Activated CD4-positive, alpha-beta T cell treated with anti-CD3 and anti-CD28 coated beads, Interleukin-2, amount 50 U/mL, for 1 hour (primary cell): ENCODE measurements at places on chromosomes 3 and 15.

DNA sequence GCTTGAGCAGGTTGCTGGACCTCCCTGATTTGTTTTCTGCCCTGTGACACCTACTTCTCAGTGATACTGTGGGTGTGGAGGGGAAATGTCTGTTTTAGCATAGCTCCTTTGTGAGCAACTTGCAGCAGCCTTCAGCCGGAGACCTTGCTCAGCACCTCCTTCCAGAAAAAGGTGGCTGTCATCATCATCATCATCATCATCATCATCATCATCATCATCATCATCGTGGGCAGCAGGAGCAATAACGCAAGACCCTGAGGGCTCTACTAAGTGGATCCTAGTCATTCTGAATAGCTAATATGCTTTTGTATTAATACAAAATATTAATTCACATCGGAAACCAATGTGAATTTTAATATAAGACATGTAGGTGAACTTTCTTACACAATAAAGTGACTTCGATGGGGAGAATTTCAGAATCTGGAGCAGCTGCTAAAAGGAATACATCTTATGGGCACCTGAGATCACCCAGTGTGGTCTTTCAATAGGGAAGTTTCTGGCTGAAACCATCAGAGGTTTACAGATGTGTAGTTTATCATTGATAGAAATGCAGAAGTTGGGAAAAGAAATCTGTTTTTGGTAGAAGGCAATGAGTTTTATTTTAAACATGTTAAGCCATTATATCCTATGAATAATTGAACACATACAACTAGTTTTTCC lies 8.6 kb downstream of the GABRR3 start:
- DNase-seq: no peak

DNA sequence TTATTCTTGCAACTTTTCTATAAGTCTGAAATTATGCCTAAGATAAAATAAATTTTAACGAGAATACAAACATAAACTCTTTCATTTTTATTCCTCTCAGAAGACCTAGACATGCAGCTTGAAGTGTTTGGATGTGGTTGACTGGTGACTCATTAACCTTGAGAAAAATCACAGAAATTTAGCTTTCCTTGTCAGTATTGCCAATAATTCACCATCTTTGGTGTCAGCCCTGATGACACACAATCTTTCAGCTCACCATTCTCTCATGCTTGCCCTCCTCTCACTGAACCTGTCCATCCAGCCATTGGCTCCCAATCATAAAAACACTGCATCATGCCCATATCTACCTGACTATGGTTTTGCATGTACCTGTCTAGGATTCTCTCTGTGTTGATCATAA lies 22.6 kb upstream of the TNFAIP8L3 start:
- DNase-seq: no peak

GRCh38 chr15:43251185-43251870 lies 15.4 kb downstream of the TGM5 start:
- no peak for DNase-seq

- no peak for DNase-seq
Measured at GRCh38 chr3:172600644-172601065, 77.4 kb upstream of the TNFSF10 start.

DNA sequence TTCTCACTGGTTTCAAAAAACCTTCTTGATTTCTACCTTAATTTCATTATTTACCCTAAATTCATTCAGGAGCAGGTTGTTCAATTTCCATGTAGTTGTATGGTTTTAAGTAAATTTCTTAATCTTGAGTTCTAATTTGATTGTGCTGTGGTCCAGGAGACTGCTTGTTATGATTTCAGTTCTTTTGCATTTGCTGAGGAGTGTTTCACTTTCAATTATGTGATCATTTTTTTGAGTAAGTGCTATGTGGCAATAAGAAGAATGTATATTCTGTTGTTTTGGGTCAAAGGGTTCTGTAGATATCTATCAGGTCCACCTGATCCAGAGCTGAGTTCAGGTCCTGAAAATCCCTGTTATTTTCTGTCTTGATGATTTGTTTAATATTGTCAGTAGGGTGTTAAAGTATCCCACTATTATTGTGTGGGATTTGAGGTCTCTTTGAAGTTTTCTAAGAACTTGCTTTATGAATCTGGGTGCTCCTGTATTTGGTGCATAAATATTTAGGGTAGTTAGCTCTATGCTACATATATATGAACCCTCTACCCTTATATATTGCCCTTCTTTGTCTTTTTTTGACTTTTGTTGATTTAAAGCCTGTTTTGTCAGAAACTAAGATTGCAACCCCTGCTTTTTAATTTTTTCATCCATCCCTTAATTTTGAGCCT lies 158.4 kb upstream of the TPRG1 start:
- no peak for DNase-seq

GRCh38 chr3:123682781-123683504 lies 98.1 kb upstream of the HACD2 start:
- no peak for DNase-seq

DNA sequence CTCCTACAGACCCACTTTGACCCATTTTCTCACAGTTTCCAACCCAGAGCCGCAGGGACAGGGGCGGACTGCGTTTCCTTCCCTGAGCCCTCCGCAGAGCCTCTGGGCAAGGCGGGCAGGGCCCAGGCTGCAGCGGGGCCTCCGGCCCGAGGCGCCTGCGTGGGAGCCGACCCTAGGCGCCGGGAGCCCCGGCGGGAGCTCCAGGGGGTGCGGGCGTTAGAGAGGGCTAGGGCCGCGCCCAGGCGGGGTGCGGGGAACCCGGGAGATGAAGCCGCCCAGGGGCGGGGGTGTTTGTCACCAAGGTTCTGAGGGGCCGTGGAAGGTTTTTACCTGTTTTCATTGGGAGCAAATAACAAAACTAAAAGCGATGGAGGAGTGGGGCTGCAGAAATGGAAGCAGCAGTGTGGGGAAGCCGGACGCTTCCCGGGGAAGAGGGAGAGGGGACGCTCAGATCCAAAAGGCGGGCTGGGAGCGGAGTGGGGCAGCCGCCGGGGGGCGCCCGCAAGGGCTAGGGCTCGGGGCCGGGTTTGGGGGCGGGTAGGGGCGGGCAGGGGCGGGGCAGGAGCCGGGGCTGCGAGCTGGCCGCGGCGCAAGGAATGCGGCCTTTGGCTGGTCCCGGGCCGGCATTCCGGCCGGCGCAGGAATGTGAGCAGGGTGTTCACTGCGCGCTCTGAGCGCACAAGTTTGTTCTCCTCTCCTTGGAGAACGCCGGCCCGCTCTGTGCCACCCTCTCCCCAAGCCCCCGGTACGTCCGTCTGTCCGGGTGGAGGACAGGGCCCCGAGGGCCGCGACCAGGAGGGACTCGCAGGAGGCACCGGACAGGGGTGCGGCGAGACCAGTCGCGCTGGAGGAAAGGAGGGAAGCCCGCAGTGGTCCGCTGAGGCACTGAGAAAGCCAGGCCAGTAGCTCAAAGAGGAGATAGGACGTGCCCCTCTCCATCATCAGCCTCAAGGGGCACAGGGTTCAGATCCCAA lies 61.1 kb downstream of the AMOTL2 start:
- no peak for DNase-seq

DNA sequence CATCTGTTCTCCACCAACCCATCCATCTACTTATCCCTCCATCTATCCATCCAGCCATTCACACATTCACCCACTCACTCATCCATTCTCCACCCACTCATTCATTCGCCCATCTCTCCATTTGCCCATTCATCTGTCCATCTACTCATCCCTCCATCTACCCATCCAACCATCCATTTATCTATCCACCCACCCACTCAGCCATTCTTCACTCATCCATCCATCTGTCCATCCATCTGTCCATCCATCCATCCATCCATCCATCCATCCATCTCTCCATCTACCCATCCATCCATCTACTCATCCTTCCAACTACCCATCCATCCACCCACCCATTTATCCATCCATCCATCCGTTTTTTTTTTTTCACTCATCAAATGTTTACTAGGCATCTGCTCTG lies 13.9 kb downstream of the FAM3D start:
- DNase-seq: no peak

GRCh38 chr3:4722103-4722502 lies 229.0 kb downstream of the ITPR1 start:
- no peak for DNase-seq

DNA sequence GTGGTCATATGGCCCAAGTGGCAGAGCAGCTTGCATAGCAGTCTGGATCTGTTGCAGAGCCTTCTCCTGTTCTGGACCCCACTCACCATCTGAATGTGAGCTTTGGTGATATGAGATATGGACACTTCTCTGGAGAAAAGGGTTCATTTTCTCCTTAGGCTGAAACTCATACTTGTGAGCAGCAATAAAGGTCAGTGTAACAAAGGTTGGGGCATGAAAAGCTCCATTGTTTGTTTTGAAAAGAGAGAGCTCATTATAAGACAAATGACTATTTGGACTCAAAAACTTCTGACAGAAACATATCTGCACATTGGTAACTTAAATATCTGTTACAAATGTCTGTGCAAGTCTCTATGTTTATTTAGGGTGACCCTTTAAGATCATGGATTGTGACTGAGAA lies 517.3 kb downstream of the MFSD1 start:
- no peak for DNase-seq

GRCh38 chr3:142374687-142375086 lies 73.2 kb downstream of the XRN1 start:
- DNase-seq: no peak

- no peak for DNase-seq
Measured at GRCh38 chr15:25498835-25499234, 60.0 kb upstream of the UBE3A start.

DNA sequence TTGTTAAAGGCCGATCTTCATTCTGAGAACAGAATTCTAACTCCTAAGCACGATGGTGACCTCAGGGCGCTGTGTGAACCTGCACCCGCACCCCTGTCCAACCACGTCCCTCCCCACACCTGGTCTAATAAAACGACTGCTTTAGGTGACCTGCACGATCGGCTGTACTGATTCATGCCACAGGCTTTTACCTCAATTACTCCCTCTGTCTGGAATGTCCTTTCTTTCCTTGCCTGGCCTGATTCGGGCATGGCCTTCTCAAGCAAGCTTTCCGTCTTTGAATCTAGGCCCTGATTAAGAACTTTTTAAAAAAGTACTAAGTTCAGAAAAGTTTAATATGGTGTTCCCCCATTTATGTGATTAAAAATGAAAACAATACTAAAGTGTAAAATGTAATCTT lies 842 bp upstream of the U2SURP start:
- DNase-seq: no peak

- no peak for DNase-seq
Measured at GRCh38 chr15:58864602-58865424, 68.7 kb downstream of the SLTM start.

DNA sequence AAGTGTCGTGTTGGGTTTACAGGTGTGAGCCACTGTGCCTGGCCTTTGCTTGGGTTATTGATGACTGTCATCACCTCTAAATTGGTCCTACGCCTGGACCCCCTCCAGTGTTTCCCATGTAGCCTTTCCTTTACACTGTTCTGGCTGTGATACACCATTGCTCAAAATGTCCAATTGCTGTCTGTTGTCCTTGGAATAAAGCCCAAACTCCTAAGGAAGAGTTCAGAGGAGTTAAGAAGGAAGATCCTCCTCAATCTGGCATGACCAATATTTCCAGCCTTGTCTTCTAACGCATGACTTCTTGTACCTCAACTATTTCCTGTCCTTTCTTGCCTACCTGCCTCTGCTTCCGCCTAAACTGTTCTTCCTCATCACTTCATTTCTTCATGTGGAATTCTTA lies 113.1 kb downstream of the POLR2M start:
- DNase-seq: no peak

GRCh38 chr15:44861917-44862316 lies 94.6 kb upstream of the TERB2 start:
- no peak for DNase-seq

- DNase-seq: no peak
Measured at GRCh38 chr3:128270559-128271492, 117.5 kb downstream of the EEFSEC start.

GRCh38 chr3:1381647-1382036 lies 288.8 kb downstream of the CNTN6 start:
- no peak for DNase-seq

DNA sequence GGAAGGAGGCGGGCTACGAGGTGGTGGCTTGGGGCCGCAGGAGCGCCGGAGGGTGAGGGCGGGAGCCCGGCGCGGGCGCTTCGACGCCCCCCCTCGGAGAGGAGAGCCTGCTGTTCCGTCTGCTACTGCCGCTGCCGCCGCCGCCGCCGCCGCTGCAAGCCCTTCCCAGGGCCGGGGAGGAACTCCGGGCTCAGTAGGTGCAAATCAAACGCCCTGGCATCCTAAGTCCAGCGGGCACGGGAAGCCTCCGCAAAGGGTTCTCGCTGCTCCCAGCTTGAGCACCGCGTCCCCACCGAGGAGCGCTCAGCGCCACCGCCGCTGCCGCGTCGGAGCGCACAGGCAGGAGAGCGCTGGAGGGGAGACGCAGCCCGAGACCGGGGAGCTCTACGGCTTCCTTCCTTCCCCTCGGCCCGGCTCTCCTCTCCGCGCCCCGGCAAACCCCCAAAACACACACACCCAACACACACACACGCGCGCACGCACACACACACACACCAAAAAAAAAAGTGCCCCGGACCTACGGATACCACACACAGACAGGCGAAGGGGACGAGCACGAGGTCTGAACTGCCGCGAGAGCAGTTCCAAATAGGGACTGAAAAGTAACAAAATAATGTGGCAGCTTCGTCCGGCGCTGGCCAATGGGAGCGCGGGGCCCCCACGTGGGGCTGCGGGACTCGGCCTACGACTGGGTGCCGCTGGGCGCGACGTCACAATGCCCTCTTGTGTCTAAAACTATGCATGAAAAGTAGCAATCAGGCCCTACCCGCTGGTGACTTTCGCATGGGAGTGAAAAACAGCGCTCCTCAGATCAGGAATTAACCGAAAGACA lies at the start of gene TLE3:
Gene TLE3, minus strand, starts transcription at position 597 of the 832 bp plus-strand sequence. CDS start 1,119 bp downstream, outside the sequence.
- peak; percentile 98 for DNase-seq

- no peak for DNase-seq
Measured at GRCh38 chr3:36743826-36744225, 20.5 kb downstream of the DCLK3 start.

DNA sequence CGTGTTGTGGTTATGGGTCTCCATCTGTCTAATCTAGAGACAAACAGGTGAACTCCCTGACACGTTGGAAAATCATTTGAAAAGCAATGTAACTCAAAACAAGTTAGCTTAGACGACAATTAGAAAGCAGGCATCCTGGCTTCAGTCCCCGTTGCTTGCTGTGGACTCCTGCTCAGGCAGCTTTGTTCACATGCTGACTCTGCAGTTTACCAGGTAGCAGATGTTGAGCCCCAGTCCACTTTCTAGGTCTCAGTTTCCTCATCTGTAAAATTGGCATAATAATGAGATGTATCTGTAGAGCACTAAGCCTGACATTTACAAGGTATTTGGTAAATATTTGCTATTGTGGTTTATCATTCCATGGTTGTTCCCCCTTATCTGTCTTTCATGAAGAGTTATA lies 327.2 kb upstream of the CHRM5 start:
- no peak for DNase-seq

DNA sequence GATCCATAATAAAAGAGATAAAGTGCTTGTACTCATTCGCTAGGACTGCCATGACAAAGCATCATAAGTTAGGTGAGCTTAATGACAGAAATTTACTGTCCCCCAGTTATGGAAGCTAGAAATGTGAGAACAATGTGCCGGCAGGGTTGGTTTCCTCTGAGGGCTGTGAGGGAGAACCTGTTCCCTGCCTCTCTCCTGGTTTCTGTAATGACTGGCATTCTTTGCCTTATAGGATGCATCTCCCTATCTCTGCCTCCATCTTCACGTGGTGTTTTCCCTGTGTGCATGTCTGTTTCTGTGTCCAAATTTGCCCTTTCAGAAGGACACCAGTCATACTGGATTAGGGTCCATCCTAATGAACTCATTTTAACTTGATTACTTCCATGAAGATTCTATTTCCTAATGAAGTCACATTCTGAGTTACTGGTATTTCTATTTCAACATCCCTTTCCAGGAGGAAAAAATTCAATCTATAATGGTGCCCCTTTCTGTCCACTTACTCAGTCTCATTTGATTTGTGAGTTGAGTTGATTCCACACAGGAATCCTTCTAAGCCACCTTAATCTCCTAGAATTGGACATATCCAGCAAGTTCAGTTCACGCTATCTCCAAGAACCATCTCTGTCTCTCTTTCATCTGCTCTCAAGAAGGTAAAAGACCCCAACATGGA lies 71.2 kb upstream of the LIPC start:
- no peak for DNase-seq
